ENCODE measurements at places on chromosomes 12 and 14. TPM values are rescaled to one million over a fixed set of nuclear protein-coding genes. Genes with fewer than 3 reads are reported as not detected.

The JPH4 gene
- total RNA-seq: not detected

The GCN1 gene
- total RNA-seq: 160 TPM

The RNASE7 gene
- not detected for total RNA-seq

The SBNO1 gene
- total RNA-seq: 47.5 TPM

The CD69 gene
- 44.8 TPM for total RNA-seq

The C12orf50 gene
- total RNA-seq: 0.10 TPM

The GLIPR1L2 gene
- total RNA-seq: 0.91 TPM

The SPTSSA gene
- total RNA-seq: 6.9 TPM

The KRT78 gene
- total RNA-seq: not detected

Measured in B cell (primary cell).